IMR-90 (cell line): ENCODE measurements at places on chromosomes 5 and 9. TPM values are rescaled to one million over a fixed set of nuclear protein-coding genes. Genes with fewer than 3 reads are reported as not detected.

The IFNB1 gene
- polyA plus RNA-seq, result not detected in 2 replicates

The STING1 gene
- polyA plus RNA-seq, result 61.5 and 63.5 TPM in 2 replicates

The FBXW11 gene
- polyA plus RNA-seq, result 29.1 and 34.3 TPM in 2 replicates

The OR1J2 gene
- polyA plus RNA-seq, result not detected in 2 replicates

The ANKRD55 gene
- not detected in 2 replicates for polyA plus RNA-seq

The TPM2 gene
- 2,500 and 2,548 TPM in 2 replicates for polyA plus RNA-seq

DNA sequence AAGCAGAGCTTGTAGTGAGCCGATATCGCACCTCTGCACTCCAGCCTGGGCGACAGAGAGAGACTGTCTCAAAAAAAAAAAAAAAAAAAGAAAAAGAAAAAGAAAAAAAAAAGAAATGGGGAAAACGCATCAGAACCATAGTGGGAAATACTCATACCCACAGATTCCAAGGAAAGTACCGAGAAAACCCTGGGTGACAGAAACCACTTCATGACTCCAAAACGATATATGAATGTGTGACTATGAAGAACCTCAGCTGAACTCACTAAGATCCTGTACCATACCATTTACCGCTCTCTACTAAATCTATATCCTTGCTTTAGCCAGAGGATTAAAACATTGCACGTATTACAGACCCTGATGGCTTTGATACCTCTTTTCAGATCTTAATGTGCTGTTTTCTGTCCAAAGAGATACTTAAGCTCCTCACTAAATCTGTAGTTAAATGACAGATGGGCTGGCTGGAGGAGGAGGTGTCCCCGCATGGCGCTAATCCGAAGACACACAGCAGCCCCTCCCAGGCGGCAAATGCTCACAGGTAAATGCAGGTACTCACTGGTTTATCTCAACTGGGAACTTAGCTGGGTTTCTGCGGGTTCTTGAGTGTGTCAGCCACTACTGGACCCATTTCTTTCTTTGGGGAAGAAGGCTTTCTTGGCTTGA, 2.8 kb downstream of the LPCAT1 start:
- no peak for DNase-seq

GRCh38 chr9:127360250-127360649, 36.7 kb upstream of the SLC2A8 start:
- DNase-seq, result no peak

DNA sequence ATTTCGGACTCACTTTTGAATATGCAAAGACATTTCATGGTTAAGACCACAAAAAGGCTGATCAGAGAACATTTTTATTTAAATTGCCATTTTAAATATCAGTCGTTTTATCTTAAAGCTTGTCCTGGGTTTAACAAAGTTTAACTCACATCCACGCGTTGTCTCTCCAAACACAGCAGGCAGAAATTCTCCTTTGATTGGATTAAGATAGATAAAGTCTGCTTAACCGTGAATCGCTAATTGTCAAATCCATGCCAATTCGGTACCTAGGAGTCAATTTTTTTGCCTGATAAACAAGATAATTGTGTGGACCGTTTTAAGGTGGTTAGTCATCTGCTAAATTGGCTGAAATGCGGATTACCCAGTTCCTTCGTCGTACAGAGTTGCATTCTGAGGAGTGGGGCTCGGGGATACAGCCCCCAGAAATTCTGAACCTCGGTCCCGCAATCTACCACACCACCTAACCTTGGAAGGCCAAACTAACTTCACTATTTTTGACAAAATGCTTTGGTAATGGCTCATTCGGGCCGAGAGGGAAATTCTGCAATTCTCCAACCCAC, 665 bp upstream of the BTF3 start:
- no peak for DNase-seq

GRCh38 chr5:93607367-93608258, 24.6 kb downstream of the NR2F1 start:
- peak; percentile 89 for DNase-seq

GRCh38 chr5:139696894-139697658, 48.9 kb downstream of the CXXC5 start:
- DNase-seq, result peak; percentile 91

DNA sequence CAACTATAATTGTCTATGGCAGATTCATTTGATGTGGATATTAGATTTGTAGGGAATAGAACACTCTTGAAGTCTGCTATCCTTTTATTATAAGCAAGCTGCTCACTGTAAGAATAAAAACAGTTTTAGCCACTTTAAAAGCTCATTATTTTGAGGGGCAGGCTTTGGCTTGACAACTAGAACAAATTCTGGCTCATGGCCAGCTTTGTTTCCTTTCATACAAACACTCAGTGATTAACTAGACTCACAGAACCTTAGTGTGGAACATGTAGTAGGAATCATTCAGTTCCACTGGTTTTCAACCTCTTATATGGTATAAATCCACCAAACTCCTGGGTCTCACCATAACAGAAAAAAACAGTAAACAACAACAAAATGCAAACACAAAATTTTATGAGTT, 27.4 kb upstream of the CEP120 start:
- DNase-seq, result no peak

GRCh38 chr5:116830079-116830478, 255.5 kb upstream of the SEMA6A start:
- no peak for DNase-seq

GRCh38 chr9:112970939-112971338, 41.1 kb downstream of the ZNF883 start:
- DNase-seq, result no peak

DNA sequence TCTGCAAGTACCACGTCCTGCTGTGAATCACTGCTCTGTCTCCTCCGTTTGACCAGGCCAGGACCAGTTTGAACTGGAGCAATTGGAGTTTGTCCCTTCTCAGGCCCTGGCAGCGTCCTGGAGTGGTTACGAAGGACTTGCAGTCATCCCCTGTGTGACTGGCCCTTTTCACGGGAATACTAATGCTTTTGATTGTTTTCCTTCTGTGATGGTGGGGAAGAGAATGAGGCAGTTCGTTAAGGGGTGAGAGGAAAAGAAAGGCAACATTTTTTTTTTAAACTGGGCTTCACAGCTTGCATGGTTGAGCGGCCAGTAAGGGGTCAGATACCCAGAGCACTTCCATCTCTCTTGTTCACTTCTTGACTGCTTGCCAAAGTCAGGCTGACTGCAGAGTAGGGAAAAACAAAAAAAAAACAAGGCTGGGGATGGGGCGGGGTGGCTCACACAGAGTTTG, 153.5 kb upstream of the STK32A start:
- no peak for DNase-seq

GRCh38 chr9:131661568-131662288, 78.1 kb downstream of the RAPGEF1 start:
- DNase-seq, result no peak

- DNase-seq, result no peak
These were observed 552 bp downstream of the TMEM141 start for GRCh38 chr9:136791516-136792276.

DNA sequence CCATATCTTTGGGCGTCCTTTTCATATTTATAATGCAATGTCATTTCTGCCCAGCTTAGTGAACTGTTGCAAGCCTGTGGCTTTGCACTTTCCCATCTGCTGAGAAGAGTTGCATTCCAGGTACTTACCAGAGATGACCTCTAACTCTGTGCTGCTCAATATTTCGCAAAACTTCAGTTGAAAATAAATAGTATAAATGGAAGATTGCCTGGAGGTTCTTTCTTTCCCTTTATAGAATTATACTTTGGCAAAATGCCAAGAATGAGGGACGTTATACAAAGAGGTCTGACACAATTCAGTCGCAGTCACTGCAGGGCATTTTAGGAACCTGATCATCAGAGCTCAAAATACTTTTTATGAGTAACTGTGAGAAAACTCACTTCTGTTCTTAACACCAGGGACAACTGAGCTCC, 18.9 kb upstream of the VLDLR start:
- DNase-seq, result peak; percentile 23

DNA sequence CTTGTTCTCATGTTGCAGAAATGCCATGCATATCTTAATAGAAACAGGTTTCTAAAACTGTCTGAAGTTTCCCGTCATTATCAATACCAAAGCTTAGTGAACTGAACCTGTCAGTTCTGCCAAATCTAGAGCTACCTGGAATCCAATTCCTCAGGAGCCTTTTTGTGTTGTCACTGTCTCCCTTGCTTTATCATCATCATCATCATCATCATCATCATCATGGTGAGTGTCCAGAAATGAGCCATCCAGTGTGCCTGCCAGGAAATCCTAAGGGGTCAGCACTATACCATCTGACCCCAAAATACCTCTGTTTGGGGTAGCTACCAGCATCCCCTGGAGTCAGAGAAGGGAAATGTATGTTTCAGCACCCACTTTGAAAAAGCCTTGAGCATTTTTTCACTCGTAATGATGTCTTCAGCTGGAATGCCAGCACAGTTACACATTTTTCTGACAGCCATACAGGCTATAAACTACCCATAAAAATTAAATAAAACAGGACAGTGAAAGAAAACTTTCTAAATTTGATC, 150.3 kb downstream of the NR2F1-AS1 start:
- DNase-seq, result no peak
